ENCODE measurements at places on chromosomes 13 and 19. TPM values are rescaled to one million over a fixed set of nuclear protein-coding genes. Genes with fewer than 3 reads are reported as not detected.

- H3K36me3 ChIP-seq, result no peaks in the 10 kb centered on the region
- no peak overlapping the region for H3K27ac ChIP-seq
- H3K4me1 ChIP-seq, result peaks cover 2% of the 10 kb centered on the region
- no peak overlapping the region for H3K4me3 ChIP-seq
- no peak for DNase-seq
These were observed 2.6 kb downstream of the FAM187B start for GRCh38 chr19:35225951-35226350.

DNA sequence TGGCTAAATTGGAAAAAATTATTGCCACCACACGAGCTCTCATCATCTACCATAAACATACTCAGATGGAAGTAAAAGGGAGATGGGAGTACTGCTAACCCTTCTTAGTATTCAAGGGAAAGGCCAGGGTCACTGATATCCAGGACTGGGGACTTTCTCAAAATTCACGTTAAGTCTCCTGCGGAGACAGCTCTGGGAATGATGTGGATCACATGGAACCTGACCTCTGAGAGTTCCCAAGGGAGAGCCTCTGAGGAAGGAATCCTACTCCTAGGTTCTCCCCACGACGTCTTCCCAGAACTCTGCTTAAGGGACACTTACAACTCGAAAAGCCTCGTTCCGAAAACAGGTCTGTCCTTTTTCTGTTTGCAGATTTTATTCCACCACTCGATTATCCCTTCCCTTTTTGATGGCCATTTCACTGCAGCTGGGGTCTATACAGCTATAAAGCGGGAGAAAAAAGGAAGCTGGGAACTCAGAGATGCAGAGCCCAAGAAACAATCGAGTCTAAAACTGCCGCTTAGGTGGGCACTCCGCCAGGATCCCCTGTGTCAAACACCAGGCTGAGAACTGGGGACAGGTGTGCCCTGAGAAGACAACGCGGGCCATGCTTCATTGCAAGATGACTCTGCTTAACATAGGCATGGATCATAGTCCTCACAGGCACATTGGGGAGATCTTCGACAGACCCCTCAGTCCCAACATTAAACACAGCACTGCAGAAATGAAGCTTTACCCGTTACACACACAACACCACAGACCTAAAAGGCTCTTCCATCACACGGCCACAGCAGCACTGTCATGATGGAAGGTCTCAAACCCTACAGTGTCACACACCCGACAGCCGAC, 823 bp upstream of the ZNF567 start:
- no peaks in the 10 kb centered on the region for H3K27me3 ChIP-seq
- H3K36me3 ChIP-seq, result peaks cover 35% of the 10 kb centered on the region
- H3K27ac ChIP-seq, result peak overlapping the region; percentile 59
- no peak for DNase-seq

GRCh38 chr13:30572859-30573275, 44.9 kb upstream of the USPL1 start:
- peak; percentile 66 for DNase-seq
- no peaks in the 10 kb centered on the region for H3K27me3 ChIP-seq
- H3K4me1 ChIP-seq, result no peaks in the 10 kb centered on the region
- H3K27ac ChIP-seq, result peak overlapping the region; percentile 60

GRCh38 chr13:43782686-43783085, 4.1 kb downstream of the ENOX1 start:
- H3K27me3 ChIP-seq, result peaks cover 11% of the 10 kb centered on the region
- no peaks in the 10 kb centered on the region for H3K4me1 ChIP-seq
- H3K36me3 ChIP-seq, result no peaks in the 10 kb centered on the region
- no peak overlapping the region for H3K4me3 ChIP-seq
- DNase-seq, result no peak

GRCh38 chr13:75071395-75071794, 410.6 kb downstream of the TBC1D4 start:
- DNase-seq, result no peak
- no peaks in the 10 kb centered on the region for H3K36me3 ChIP-seq
- H3K4me1 ChIP-seq, result no peaks in the 10 kb centered on the region
- H3K27ac ChIP-seq, result no peak overlapping the region
- no peak overlapping the region for H3K4me3 ChIP-seq

- H3K27ac ChIP-seq, result no peak overlapping the region
- no peaks in the 10 kb centered on the region for H3K4me1 ChIP-seq
- DNase-seq, result no peak
- H3K4me3 ChIP-seq, result no peak overlapping the region
- H3K27me3 ChIP-seq, result no peaks in the 10 kb centered on the region
These were observed 41.9 kb upstream of the PSG2 start for GRCh38 chr19:43124360-43124759.

GRCh38 chr19:1279782-1280341, 4.5 kb downstream of the FAM174C start:
- peak; percentile 91 for DNase-seq
- H3K27ac ChIP-seq, result no peak overlapping the region
- peaks cover 30% of the 10 kb centered on the region for H3K36me3 ChIP-seq
- H3K4me1 ChIP-seq, result peaks cover 25% of the 10 kb centered on the region
- no peak overlapping the region for H3K4me3 ChIP-seq

DNA sequence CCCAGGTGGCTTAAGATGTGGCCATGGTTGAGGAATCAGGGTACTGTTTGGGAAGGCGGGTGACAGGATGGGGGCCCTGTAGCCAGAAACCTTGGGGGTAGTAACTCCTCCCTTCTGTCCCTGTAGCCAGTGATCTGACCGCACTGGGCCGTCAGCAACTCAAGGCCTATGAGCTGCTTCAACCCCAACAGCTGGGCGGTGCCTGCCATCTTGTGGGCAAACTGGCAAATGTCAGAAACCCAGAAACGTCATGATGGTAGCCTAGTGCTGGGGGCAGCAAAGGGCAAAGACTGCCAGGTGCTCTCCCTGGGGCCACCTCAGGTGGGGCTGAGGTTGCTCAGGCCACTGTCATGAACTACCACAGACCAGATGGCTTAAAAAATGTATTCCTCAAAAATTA, 3.5 kb downstream of the COPE start:
- H3K4me1 ChIP-seq, result peaks cover 20% of the 10 kb centered on the region
- no peak overlapping the region for H3K4me3 ChIP-seq
- peaks cover 60% of the 10 kb centered on the region for H3K36me3 ChIP-seq
- no peaks in the 10 kb centered on the region for H3K27me3 ChIP-seq

DNA sequence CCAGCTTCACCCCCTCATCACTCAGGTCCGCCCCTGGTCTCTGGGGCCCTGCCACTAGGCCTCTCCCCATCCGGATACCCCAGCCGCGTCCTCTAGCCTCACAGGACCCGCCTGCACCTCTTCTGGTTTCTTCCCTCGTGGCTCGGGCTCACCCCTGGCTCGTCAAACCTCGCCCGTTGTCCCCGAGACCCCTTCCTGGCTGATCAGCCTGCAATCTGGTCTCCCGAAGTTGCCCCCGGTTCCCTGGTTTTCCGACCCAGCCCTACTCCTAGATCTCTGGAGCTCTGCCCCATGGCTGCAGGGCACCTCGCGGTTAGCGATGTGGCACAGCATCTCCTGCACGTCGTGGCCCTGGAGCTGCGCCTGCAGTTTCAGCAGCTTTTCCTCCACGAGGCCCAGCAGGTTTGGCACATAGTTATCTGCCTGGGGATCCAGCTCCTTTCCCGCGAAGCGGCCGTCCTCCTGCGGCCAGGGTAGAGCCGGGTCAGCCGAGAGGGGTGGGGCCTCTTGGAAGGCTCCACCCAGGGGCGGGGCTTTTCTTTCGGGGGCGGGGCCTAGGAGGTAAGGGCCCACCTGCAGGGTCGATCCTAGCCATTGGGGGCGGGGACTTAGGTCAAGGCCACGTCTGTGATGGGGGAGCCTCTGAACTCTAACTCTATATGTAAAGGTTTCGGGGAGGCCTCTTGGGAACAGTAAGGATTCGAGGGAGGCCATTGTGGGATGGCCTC, 2.4 kb upstream of the RGL3 start:
- H3K27ac ChIP-seq, result no peak overlapping the region
- H3K27me3 ChIP-seq, result peaks cover 77% of the 10 kb centered on the region
- peaks cover 45% of the 10 kb centered on the region for H3K4me1 ChIP-seq
- peak; percentile 88 for DNase-seq
- no peaks in the 10 kb centered on the region for H3K36me3 ChIP-seq

DNA sequence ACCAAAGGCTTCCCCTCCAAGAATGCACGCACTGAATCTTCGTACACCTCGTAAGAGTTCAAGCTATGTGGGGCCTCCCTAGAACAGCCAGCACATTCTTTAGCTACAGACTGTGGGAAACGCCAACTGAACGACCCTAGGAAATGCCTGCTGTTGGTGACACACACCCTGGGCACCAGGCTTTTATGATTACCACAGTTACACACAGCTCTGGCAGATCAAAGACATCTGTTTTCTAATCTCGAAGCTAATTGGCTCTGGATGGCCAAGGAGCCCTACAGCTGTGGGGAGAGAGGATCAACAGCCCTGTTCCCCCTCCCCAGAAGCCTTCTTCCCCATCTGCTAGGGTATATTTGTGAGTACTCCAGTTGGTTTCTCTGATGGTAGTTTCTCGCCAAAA, 123.0 kb downstream of the COL4A1 start:
- peaks cover 79% of the 10 kb centered on the region for H3K36me3 ChIP-seq
- H3K4me1 ChIP-seq, result peaks cover 5% of the 10 kb centered on the region
- no peak overlapping the region for H3K4me3 ChIP-seq
- no peak for DNase-seq
- no peak overlapping the region for H3K27ac ChIP-seq
- no peaks in the 10 kb centered on the region for H3K27me3 ChIP-seq

GRCh38 chr13:39099231-39099630, 61.0 kb downstream of the NHLRC3 start:
- no peaks in the 10 kb centered on the region for H3K4me1 ChIP-seq
- H3K36me3 ChIP-seq, result no peaks in the 10 kb centered on the region
- H3K27me3 ChIP-seq, result no peaks in the 10 kb centered on the region

- no peak overlapping the region for H3K27ac ChIP-seq
- no peak for DNase-seq
- H3K4me3 ChIP-seq, result no peak overlapping the region
These were observed 42.5 kb downstream of the CELF5 start for GRCh38 chr19:3266792-3267514.

- H3K27ac ChIP-seq, result peak overlapping the region; percentile 41
- peaks cover 45% of the 10 kb centered on the region for H3K4me1 ChIP-seq
- no peak for DNase-seq
These were observed 59.7 kb downstream of the SPATA13 start for GRCh38 chr13:24220086-24220703.

DNA sequence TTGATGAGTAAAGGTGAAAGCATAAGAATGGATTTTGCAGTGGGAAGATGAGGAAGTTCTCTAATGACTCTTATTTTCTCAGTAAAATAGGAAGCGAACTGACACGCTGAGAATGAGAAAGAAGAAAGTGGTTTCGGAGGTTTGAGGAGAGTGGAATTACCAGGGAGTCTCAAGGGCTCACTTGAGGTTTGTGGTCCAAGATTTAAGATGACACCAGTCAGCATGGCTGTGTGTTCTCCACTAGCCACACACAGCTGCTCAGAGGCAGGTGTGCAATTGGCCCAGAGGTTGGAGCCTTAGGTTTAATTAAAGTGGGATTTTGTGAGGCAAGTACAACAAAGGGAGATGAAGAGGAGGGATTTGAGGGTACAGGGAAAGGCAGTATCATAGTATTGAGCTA, 99.6 kb upstream of the NBEA start:
- no peaks in the 10 kb centered on the region for H3K27me3 ChIP-seq
- DNase-seq, result no peak
- H3K4me1 ChIP-seq, result no peaks in the 10 kb centered on the region

DNA sequence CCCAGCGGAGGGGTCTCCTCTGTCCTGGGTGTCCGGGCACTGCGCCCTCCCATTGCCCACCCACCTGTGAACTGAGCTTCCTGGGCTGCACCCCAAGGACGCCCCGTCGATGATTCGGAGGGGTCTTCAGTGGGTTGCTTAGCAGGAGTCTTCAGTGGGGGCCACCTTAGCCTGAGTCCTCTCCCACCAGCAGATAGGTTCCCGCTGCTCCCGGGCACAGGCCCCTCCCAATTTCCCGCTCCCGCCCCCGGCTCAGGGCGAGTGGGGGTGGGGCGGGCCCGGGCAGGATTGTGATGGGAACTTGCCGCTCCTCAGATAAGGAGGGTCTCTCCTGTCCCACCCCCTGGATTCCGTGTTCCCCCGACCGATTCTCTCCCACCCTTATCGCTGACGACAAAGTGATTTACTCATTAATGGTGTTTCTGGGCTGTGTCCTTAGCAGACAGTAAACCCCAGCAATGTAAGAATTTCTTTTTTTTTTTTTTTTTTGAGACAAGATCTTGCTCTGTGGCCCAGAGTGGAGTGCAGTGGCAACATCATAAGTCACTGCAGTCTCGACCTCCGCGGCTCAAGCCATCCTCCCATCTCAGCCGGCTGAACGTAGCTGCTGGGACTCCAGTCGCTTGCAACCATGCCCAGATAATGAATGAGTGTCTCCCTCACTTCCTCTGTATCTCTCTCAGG, 655 bp upstream of the S1PR5 start:
- no peak overlapping the region for H3K27ac ChIP-seq
- no peaks in the 10 kb centered on the region for H3K36me3 ChIP-seq
- peaks cover 29% of the 10 kb centered on the region for H3K4me1 ChIP-seq
- no peak for DNase-seq
- H3K27me3 ChIP-seq, result peaks cover 57% of the 10 kb centered on the region

DNA sequence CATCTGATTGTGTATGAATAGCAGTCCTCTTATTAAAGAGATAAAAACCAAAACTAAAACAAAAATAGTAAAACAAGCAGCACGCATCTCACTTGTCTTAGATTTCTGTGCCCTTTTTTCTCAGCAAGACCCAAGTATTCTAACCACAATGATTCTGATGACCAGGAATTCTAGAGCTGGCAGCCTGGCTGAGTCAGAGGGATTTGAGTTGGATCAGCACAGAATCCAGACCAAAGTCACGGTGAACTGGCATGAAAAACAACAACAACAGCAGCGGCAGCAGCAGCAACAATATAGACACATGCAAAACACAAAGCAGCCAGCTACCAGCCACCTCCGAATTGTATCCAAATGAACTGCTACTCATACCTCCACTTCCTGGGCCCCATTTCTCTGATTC, 360.5 kb downstream of the KCNRG start:
- no peaks in the 10 kb centered on the region for H3K27me3 ChIP-seq
- H3K4me1 ChIP-seq, result no peaks in the 10 kb centered on the region
- H3K4me3 ChIP-seq, result no peak overlapping the region
- DNase-seq, result no peak
- no peaks in the 10 kb centered on the region for H3K36me3 ChIP-seq

GRCh38 chr13:109917422-109917821, 131.0 kb upstream of the IRS2 start:
- H3K27me3 ChIP-seq, result no peaks in the 10 kb centered on the region
- H3K36me3 ChIP-seq, result no peaks in the 10 kb centered on the region
- H3K27ac ChIP-seq, result no peak overlapping the region
- DNase-seq, result no peak
- no peak overlapping the region for H3K4me3 ChIP-seq
- H3K4me1 ChIP-seq, result no peaks in the 10 kb centered on the region

- peak within 1 kb of the TSS; percentile 99 for H3K27ac ChIP-seq
- H3K4me3 ChIP-seq, result peak within 1 kb of the TSS; percentile 55
- H3K36me3 ChIP-seq, result no peaks in the 10 kb centered on the region
- DNase-seq, result peak; percentile 79
- H3K4me1 ChIP-seq, result peaks cover 13% of the 10 kb centered on the region
These were observed at the start of gene ZNF780A for GRCh38 chr19:40090241-40091204. Gene ZNF780A (minus strand): TSS chr19:40090943. CDS start chr19:40084753, 6,190 bp downstream.

The OR7D2 gene
- 0.10 TPM for total RNA-seq

The CGB5 gene
- total RNA-seq, result not detected

The ZNF208 gene
- total RNA-seq, result 3.0 TPM

The GNA15 gene
- 35.9 TPM for total RNA-seq

The FBXO27 gene
- total RNA-seq, result 11.4 TPM

The GPR12 gene
- total RNA-seq, result not detected

The LILRB2 gene
- total RNA-seq, result 10.5 TPM

The CYP2S1 gene
- 12.5 TPM for total RNA-seq
